HAP-1 (cell line): ENCODE measurements at places on chromosomes 12 and 14.

DNA sequence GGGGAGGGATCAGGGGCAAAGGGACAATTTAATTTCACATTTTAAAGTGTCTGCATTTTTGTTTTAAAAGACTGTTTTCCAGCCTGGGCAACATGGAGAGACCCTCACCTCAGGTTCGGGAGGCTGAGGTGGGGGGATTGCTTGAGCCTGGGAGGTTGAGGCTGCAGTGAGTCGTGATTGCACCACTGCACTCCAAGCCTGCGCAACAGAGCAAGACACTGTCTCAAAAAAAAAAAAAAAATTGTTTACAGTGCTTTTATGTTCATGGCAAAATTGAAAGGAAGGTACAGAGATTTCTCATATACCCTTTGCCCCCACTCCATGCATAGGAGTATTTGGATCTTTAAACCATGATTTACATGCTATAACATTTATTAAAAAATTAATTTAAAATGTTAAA is 16.4 kb upstream of the HVCN1 start:
- DNase-seq, result no peak

GRCh38 chr14:102777711-102778337 is 575 bp downstream of the TRAF3 start:
- no peak for DNase-seq

DNA sequence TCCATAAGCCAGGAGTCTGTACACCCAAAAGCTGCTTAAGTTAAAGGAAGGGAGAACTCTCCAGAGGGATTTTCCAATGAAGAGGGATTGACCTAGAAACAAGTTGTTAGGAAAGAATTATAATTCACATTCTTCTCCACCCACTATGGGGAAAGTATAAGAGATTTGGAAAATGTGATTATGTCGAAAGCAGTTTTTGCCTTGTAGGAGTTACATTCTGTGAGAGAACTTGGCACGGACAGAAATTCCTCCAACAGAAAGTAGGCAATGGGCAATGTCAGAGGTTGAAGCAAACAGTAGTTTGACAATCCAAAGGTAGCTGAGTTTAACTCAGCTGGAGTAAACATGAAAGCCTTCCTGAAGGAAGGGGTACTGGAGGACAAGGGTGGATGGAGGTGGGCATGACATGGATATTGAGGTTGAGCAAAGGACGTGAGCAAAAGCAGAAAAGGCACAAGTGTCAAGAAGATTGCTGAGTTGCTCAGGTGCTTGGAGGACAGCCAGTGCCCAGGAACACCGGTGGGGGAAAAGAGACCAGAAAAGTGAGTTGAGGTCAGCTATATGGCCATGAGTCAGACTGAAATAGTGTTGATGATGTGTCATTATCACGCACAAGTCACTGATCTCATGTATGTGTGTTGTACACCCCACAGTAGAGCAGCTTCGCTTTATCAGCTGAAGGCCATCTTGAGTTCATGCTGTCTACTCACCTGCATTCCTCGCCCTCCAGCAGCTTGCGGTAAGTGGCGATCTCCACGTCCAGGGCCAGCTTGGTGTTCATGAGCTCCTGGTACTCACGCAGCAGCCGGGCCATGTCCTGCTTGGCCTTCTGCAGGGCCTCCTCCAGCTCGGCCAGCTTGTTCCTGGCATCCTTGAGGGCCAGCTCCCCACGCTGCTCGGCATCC is 4.0 kb downstream of the KRT5 start:
- DNase-seq, result no peak

GRCh38 chr14:24845851-24846250 is 204.1 kb downstream of the STXBP6 start:
- no peak for DNase-seq

- no peak for DNase-seq
Observed at GRCh38 chr14:52265253-52265652, 2.2 kb upstream of the PTGDR start.

DNA sequence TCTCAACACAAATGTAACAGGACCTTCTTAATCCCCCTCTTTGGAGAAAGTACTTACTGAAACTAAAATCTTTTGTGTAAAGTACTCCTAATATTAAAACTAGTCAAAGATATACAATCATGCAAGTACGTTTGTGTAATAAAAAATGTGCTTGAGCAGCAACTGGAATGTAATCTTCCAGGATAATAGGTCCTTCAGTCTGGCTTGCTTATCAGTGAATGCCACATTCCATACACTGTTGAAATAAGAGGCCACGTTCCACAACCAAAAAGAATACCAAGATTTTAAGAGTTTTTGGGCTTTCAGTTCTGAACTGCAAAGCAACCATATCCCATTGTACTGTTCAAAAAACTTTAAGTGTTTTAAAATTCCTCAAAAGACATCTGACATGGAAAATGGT is 26.2 kb upstream of the GRIN2B start:
- DNase-seq, result no peak

DNA sequence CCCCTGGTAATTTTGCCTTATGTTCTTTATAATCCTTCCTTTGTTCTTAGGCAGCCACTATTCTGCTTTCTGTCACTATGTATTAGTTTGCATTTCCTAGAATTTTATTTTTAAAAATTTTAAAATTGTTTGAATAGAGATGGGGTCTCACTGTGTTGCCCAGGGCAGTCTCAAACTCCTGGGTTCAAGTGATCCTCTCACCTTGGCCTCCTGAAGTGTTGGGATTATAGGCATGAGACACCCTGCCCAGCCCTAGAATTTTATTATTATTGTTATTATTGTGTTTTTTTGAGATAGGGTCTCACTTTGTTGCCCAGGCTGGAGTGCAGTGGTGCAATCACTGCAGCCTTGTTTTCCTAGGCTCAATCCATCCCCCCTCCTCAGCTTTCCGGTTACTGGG is 2.6 kb downstream of the PTPN11 start:
- DNase-seq, result no peak

DNA sequence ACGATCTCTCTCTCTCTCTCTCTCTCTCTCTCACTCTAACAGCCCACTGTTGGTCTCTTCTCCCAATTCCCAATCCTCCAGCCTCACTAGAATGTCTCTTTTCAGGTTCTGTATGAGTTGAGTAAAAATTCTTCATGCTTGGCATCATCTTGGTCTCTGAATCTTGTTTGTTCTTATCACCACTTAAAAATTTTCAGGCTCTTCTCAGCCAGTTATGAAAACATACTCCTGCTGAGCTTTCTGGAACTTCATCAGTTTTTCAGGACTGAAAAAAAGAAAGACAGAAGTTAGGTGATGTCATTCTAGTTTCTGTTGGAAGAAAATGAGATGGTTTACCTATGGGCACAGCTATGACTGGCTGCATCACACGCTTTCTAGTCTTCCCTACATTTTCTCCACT is 11.5 kb upstream of the IL22 start:
- no peak for DNase-seq

GRCh38 chr12:59834659-59835474 is 239.0 kb downstream of the SLC16A7 start:
- no peak for DNase-seq

GRCh38 chr14:73457041-73457923 is 1.1 kb downstream of the NUMB start:
- DNase-seq, result peak; percentile 65

GRCh38 chr12:111040690-111041089 is 120.3 kb upstream of the MYL2 start:
- no peak for DNase-seq

DNA sequence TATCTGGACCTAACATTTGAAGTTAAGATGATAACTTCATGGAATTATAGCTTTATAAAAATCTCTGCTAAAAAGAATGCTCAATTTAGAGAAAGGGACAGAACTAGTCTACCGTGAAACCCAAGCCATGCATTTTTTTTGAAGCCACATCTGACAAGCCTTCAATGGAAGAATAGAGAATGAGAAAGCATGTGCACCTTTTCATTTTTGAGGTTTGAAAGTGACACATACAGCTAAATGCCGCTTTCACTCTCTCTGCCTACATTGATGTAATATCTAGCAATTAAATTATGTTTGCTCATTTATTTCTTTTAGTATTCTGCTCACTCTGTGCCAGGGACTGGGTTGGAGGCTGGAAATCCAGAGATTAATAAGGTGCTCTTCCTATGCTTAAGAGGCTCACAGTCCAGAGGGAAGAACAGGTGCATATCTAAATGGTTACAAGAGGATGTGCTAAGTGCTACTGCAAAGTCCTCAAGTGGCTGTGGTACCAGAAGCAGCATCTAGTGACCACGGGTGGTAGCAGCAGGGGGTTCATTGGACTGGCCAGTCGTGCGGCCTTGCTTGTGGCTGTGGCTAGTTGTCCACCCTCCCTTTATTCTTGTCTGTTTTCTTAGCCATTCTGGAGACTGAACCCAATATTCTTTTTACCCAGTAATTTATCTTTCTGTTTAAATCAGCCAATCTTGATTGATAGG is 60.4 kb downstream of the PPP1R36 start:
- no peak for DNase-seq
